Left renal pelvis (tissue), 4 donors: ENCODE measurements at places on chromosomes 6 and 20. TPM values are rescaled to one million over a fixed set of nuclear protein-coding genes. Genes with fewer than 3 reads are reported as not detected.

GRCh38 chr6:12478921-12479320 is 188.8 kb downstream of the EDN1 start:
- DNase-seq, result no peak

GRCh38 chr6:105907301-105907700 is 178.8 kb upstream of the PRDM1 start:
- no peak for DNase-seq

GRCh38 chr6:139888681-139889122 is 514.3 kb upstream of the CITED2 start:
- DNase-seq, result no peak

DNA sequence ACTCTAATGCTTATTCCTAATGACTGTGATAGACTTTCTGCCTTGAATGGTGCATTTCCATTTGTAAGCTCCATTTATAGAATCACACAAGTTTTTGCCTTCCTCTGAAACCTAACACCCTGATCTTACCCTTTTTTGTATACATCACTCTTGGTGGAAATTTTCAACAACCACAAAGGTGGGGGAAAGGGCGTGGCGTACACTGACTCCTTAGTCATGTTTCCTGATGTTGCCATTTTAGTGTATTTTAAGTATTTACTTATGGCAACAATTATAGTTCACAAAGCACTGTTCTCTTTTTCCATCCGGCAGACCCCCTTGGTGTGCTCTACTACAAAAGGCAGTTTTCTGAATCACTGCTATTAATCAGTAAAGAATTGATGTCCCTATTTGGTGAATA is 92.0 kb downstream of the ATXN1 start:
- no peak for DNase-seq

GRCh38 chr6:153117986-153118879 is 12.8 kb downstream of the RGS17 start:
- DNase-seq, result no peak

DNA sequence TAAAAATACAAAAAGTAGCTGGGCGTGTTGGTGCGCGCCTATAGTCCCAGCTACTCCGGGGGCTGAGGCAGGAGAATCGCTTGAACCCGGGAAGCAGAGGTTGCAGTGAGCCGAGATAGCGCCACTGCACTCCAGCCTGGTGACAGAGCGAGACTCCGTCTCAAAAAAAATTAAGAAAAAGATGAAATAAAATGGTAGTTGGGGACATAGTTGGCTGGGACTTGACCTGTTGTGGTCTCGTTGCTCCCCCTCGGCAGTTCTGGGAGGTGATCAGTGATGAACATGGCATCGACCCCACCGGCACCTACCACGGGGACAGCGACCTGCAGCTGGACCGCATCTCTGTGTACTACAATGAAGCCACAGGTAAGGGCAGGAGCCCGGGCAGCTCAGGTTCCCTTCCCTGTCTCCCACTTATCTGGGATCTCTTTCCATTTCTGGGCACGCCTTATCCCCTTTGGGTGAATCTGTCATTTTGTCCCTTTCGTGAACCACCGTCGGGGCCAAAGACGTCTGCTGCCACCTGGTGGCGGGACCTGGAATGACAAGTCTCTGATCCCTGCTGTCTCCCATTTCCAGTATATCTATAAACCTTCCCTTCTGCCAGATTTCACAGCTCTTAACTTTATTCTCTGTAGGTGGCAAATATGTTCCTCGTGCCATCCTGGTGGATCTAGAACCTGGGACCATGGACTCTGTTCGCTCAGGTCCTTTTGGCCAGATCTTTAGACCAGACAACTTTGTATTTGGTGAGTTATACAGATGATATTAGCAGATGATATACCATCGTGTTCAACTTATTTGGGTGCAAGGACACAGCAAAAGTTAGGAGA is 2.3 kb downstream of the TUBB start:
- DNase-seq, result no peak

- no peak for DNase-seq
Measured at GRCh38 chr6:90787446-90787845, 200.6 kb upstream of the MAP3K7 start.

Gene GJA1
- polyA plus RNA-seq, result 51.8 TPM

- DNase-seq, result no peak
Measured at GRCh38 chr6:37972994-37973757, 153.6 kb downstream of the ZFAND3 start.

DNA sequence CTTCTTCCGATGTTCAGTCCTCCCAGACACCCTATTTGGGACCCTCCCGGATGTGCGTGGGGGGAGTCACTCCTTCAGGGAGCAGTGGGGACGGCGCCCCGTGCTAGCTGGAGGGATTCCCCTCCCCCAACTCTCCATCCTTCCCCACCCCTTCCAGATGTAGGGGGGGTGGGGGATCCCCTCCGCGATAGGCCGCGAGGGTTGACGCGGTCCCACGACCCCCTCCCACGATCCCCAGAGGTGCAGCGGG is 548 bp downstream of the GNL1 start:
- DNase-seq, result no peak

GRCh38 chr6:97322226-97322625 is 39.2 kb upstream of the MMS22L start:
- DNase-seq, result no peak

Gene DLK2
- 1.1 TPM for polyA plus RNA-seq

Gene GSTA2
- polyA plus RNA-seq, result 0.29 TPM
